Naive thymus-derived CD4-positive, alpha-beta T cell (primary cell): ENCODE measurements at places on chromosomes 5 and 9. TPM values are rescaled to one million over a fixed set of nuclear protein-coding genes. Genes with fewer than 3 reads are reported as not detected.

DNA sequence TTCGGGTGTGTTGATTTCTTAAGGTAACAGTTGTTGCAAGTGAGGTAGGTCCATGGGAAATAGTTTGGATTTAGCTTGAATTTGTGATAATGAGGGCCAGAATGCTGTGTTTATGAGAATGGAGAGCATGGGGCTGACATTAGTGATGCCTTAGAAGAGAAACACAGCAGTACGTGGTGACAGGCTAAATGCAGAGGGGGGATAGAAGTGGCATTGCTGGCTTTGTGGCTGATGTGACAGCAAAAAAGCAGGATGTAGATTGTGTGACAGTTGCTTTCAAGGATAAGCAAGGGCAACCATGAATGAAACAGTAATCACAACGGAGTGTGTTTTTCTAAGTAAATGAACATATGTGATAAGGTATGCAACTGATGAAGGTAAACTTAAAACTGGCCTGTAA is 103.4 kb upstream of the SGCD start:
- H3K27ac ChIP-seq: no peak overlapping the region
- no peak for DNase-seq
- no peak overlapping the region for H3K4me3 ChIP-seq

- no peaks in the 10 kb centered on the region for H3K27me3 ChIP-seq
- H3K27ac ChIP-seq: no peak overlapping the region
- no peak overlapping the region for H3K4me3 ChIP-seq
- no peaks in the 10 kb centered on the region for H3K36me3 ChIP-seq
Measured at GRCh38 chr5:155366096-155366495, 352.5 kb downstream of the KIF4B start.

DNA sequence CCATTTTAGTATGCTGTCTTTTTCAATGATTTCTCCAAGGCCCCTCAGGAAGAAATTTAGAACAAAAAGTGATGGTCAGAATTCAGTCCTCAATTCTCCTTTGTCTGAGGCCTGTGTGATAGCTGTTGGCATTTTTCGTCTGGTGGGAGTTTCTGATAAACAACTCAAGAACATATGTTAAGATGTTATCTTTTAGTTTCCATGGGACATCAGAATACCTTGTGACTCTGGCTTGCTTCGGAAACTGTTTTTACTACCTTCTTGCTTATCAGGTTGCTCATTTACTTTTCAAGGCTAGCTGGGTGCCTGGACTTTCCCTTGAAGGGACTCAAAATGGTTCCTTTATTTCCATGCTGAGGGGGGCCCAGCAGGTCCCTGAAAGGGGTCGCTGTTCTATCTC is 97.2 kb downstream of the INVS start:
- H3K36me3 ChIP-seq: no peaks in the 10 kb centered on the region
- H3K4me3 ChIP-seq: no peak overlapping the region
- no peak overlapping the region for H3K27ac ChIP-seq
- DNase-seq: no peak

Gene PCDHGA10
- total RNA-seq: 0.30 TPM

GRCh38 chr5:1325870-1326531 is 18.9 kb downstream of the CLPTM1L start:
- no peaks in the 10 kb centered on the region for H3K4me1 ChIP-seq
- no peak for DNase-seq
- H3K4me3 ChIP-seq: no peak overlapping the region
- peaks cover 11% of the 10 kb centered on the region for H3K36me3 ChIP-seq
- no peaks in the 10 kb centered on the region for H3K27me3 ChIP-seq

Gene PANK3
- 51.1 TPM for total RNA-seq

DNA sequence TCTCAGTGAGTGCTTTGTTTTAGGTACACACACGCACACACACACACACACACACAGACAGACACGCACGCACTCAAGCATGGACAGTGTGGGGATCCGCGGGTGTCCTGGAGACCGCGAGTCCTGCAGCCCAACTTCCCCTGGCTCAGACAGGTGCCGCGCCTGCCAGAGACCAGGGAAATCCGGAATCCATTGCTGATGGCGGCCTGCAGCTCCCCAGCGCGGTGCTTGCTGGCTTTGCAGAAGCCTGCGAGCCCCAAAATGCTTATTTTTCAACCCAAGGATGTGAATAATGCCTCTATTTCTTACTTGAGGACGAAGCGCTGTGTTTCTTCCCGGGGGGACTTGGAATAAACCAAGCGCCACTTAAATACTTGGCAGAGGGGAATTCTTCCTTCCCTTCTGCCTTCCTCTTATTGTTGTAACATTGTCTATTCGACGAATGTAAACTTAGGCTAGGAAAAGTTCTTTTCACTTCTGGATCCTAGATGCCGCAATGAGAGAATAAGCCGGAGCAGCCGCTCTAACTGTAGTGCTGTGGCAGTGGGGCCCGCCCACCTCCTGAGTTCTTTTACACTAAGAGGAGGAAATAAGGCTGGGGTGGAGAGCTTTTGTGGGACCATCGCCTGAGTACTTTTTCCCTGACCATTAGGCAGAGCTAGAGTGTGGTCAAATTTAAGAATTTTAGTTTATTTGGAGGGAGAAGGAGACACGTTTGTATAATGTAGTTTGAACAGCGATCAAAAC is 802 bp downstream of the ITGA2 start:
- no peaks in the 10 kb centered on the region for H3K27me3 ChIP-seq
- H3K27ac ChIP-seq: no peak overlapping the region
- no peaks in the 10 kb centered on the region for H3K36me3 ChIP-seq

- H3K4me3 ChIP-seq: no peak overlapping the region
- no peaks in the 10 kb centered on the region for H3K27me3 ChIP-seq
- no peaks in the 10 kb centered on the region for H3K4me1 ChIP-seq
Measured at GRCh38 chr5:79181419-79182022, 54.4 kb upstream of the JMY start.

Gene PTGES
- total RNA-seq: not detected

DNA sequence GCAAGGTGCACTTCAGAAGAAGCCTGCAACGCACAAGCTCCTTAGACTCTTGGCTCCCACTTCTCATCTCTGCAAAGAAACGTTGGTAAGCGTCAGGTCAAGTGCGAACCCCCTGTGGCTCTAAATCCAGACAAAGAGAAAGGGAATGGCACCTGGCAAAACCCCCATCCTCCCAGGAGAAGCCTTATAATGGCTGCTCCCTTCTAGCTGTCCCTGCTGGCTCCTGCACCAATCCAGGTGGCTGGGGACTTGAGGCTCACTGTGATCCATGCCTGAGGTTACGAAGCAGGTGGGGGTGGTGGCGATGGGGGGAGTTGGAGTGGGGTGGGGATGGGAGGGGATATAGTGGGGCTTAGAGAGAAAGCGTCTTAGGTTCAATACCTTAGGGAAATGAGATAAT is 272.8 kb downstream of the DENND1A start:
- no peaks in the 10 kb centered on the region for H3K27me3 ChIP-seq
- no peaks in the 10 kb centered on the region for H3K36me3 ChIP-seq
- H3K4me1 ChIP-seq: no peaks in the 10 kb centered on the region
- no peak overlapping the region for H3K27ac ChIP-seq

DNA sequence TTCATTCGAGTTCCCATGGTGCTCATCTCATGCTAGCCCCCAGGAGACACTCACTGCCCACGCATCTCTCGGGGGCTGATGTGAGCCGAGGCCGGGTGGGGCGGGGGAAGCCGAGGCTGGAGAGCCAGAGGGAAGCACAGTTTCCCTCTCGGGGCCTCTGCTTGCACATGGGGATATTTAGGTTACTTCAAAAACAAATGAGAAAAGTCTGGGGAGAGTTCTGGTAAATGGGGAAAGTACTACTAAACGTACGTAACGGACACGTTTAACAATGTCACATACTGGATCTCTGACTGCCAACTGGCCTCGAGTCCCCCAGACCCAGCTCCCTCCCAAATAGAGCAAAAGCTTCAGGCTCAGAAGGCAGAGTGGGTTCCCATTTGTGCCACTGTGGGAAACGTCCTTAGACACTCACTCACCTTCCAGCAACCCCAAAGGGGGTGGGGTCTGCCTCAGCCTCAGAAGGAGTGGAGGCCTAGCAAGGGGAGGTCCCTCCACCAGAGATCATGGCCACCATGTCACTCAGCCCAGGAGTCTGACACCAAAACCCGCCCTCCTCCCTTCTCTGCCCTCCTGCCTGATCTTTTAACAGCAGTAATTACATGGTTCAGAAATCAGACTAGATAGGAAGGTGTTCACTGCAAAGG is 33.8 kb upstream of the NTNG2 start:
- no peak for DNase-seq
- H3K4me3 ChIP-seq: no peak overlapping the region

- H3K4me3 ChIP-seq: no peak overlapping the region
- DNase-seq: no peak
- no peaks in the 10 kb centered on the region for H3K36me3 ChIP-seq
- no peaks in the 10 kb centered on the region for H3K27me3 ChIP-seq
Measured at GRCh38 chr5:40485021-40485998, 194.4 kb upstream of the PTGER4 start.

DNA sequence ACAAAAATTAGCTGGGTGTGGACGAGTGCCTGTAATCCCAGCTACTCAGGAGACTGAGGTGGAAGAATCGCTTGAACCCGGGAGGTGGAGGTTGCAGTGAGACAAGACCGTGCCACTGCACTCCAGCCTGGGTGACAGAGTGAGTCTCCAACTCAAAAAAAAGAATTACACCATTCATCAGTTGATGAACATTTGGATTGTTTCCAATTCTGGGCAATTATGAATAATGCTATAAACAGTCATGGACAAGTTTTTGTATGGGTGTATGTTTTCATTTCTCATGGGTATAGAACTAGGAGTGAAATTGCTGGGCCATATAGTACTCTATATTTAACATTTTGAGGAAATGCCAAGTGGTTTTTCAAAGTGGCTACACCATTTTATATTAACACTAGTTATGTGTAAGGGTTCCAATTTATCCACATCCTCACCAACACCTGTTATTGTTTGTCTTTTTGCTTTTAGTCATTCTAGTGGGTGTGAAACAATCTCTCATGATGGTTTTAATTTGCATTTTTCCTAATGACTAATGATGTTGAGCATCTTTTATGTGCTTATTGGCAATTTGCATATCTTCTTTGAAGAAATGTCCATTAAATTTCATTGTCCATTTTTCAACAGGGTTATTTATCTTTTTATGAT is 9.0 kb upstream of the CCDC125 start:
- H3K4me1 ChIP-seq: no peaks in the 10 kb centered on the region
- no peak for DNase-seq
- no peaks in the 10 kb centered on the region for H3K36me3 ChIP-seq

- no peaks in the 10 kb centered on the region for H3K4me1 ChIP-seq
- H3K36me3 ChIP-seq: no peaks in the 10 kb centered on the region
- H3K27me3 ChIP-seq: no peaks in the 10 kb centered on the region
- H3K4me3 ChIP-seq: no peak overlapping the region
- no peak overlapping the region for H3K27ac ChIP-seq
- no peak for DNase-seq
Measured at GRCh38 chr9:88672874-88673689, 138.1 kb downstream of the NXNL2 start.

DNA sequence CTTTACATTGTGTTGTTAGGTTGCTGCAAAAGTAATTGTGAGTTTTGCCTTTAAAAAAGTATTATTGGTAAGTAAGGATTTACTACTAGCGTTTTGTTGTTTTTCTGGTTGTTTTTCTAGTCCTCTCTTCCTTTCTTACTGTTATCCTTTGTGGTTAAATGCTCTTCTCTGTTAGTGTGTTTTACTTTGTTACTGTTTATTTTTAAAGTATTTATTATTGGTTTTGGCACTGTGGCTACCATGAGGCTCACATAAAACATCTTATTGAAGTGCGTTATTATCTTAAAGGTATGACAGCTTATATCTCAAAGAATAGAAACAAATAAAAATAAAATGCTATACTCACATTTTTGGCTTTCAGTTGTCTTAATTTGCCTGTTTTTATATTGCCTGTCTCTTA is 17.6 kb downstream of the DMXL1 start:
- H3K4me3 ChIP-seq: no peak overlapping the region
- H3K27me3 ChIP-seq: no peaks in the 10 kb centered on the region
- H3K4me1 ChIP-seq: no peaks in the 10 kb centered on the region
- no peak overlapping the region for H3K27ac ChIP-seq

DNA sequence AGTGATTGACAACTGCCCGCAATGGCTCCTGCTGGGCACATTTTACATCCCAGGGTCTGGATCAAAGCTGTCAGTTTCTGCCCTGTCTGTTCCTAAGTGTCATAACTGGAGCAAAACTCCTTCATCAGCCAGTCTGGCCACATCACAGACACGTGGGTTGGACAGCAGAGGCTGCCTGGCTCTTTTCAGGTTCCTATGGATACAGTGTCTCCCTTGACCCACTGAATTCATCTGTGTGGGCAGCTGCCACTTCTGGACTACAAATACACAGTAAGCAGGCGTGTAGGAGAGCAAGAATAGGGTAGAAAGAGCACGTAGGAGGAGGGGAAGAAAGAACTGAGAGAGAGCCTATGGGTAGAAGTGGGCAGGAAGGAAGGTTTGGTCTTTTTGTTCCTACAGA is 238.0 kb downstream of the ENC1 start:
- no peaks in the 10 kb centered on the region for H3K36me3 ChIP-seq
- DNase-seq: no peak
- H3K4me1 ChIP-seq: no peaks in the 10 kb centered on the region
- no peak overlapping the region for H3K27ac ChIP-seq
- H3K27me3 ChIP-seq: no peaks in the 10 kb centered on the region

GRCh38 chr9:129650680-129651235 is 8.8 kb upstream of the ASB6 start:
- no peaks in the 10 kb centered on the region for H3K36me3 ChIP-seq
- H3K4me1 ChIP-seq: no peaks in the 10 kb centered on the region
- no peaks in the 10 kb centered on the region for H3K27me3 ChIP-seq
- H3K27ac ChIP-seq: no peak overlapping the region
- DNase-seq: no peak

- peaks cover 59% of the 10 kb centered on the region for H3K4me1 ChIP-seq
- H3K4me3 ChIP-seq: peak overlapping the region; percentile 1
- no peaks in the 10 kb centered on the region for H3K27me3 ChIP-seq
- no peak for DNase-seq
- peak overlapping the region; percentile 68 for H3K27ac ChIP-seq
Measured at GRCh38 chr9:131669269-131670157, 70.4 kb downstream of the RAPGEF1 start.

DNA sequence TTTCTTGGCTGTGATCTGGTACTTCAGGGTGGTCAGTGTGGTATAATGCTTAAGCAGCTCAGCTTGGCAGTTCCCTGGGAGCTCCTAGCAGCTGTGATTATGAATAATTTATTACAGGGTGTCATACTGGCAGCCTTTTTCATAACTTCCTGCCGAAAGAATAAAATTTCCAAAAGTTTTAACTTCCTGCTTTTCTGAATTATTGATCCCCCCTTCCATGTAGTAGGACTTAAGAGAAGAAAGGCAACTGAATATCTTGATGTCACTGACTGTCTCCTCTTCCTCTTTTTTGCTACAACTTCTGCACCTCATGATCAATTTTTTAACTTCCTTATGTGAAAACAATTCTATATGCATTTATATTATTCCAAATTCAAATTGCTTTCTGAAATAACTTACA is 74.3 kb upstream of the SPEF2 start:
- no peak overlapping the region for H3K27ac ChIP-seq
- H3K27me3 ChIP-seq: no peaks in the 10 kb centered on the region
- no peak overlapping the region for H3K4me3 ChIP-seq
- DNase-seq: no peak
- no peaks in the 10 kb centered on the region for H3K4me1 ChIP-seq

DNA sequence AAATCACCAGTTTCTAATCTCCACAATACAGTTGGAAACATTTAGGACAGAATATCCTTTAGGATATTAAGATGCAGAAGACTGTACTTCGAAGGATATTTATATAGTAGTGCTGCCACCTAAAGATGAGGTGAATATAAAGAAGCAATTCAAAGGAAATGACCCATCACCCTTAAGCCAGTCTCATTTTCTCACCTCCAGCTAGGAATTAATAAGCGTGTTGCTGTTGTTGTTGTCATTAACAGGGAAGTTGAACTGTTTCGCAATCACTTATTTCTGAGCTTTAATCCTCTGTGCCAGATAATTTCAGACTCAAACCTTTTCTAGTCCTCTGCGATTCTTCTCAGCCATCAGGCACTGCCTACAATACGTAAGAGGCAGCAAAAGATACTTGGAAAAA is 7.8 kb upstream of the PURA start:
- H3K4me3 ChIP-seq: no peak overlapping the region
- peaks cover 16% of the 10 kb centered on the region for H3K4me1 ChIP-seq
- DNase-seq: no peak
- peak overlapping the region; percentile 91 for H3K27ac ChIP-seq
- no peaks in the 10 kb centered on the region for H3K36me3 ChIP-seq
